Muscle of arm (tissue), 14 donors: ENCODE measurements at places on chromosomes 4 and X. TPM values are rescaled to one million over a fixed set of nuclear protein-coding genes. Genes with fewer than 3 reads are reported as not detected.

Gene ADH7
- polyA plus RNA-seq, result not detected

Gene DKK2
- polyA plus RNA-seq, result 27.0 TPM

Gene CPZ
- polyA plus RNA-seq, result 15.7 TPM

Gene STK32B
- 8.0 TPM for polyA plus RNA-seq

Gene MMRN1
- polyA plus RNA-seq, result 3.4 TPM

Gene PGM2
- polyA plus RNA-seq, result 9.5 TPM

Gene FOXR2
- polyA plus RNA-seq, result not detected

GRCh38 chr4:168743601-168744000 is 246.7 kb downstream of the PALLD start:
- no peak for DNase-seq

DNA sequence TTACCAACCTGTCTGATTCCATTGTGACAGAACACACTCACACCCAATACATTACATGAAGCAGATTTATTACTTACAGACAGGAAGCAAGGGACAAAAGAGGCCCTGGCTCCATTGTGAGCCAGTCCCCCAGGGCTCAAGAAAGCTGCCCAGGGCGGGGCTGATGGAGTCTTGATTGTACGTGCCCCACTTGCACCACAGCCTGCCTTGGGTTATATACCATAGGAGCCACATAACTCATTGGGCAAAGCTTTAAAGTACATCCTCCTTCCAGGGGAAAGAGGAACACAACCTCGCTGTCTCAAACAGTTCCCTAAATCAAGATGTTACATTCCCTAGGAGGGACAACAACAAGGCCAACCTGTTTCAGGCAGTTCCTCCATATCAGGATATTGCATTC is 3.4 kb upstream of the ZRSR2 start:
- DNase-seq, result no peak

DNA sequence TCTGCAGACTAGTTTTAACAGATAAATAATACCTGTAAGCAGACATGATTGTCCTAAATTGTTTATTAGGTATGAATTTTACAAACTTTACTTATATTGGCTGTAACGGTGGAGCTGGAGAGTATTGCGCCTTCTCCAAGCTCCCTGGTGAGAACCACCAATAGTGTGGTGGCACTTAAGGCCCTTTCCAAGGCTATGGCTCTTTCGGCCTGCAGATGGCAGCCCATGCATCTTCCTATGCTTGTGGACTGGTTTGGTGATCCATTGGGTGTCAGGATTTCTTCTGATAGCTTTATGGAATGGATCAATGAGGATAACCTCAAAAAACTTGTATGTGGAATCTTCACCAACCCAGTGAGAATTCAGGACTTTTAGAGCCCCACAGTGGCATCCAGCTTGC is 7.8 kb downstream of the LARP1B start:
- DNase-seq, result no peak

DNA sequence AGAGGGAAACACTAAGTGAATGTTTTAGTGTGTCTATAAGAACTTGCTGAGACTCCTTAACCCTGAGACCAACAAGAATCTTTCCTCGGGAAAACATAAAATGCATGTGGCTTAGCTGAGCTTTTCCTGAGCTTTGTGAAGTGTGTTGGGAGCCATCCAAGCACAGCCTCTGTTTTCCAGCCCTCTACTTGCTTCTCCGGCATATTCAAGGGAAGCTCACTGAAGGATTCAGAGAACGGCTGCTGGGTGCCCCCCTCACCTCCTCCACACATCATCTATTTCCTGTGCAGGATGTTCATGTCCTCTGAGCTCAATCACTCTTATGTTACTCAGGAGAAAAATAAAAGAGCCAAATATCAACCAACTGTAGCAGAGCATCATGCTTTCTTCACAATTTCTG is 492.1 kb downstream of the IL15 start:
- peak; percentile 69 for DNase-seq

DNA sequence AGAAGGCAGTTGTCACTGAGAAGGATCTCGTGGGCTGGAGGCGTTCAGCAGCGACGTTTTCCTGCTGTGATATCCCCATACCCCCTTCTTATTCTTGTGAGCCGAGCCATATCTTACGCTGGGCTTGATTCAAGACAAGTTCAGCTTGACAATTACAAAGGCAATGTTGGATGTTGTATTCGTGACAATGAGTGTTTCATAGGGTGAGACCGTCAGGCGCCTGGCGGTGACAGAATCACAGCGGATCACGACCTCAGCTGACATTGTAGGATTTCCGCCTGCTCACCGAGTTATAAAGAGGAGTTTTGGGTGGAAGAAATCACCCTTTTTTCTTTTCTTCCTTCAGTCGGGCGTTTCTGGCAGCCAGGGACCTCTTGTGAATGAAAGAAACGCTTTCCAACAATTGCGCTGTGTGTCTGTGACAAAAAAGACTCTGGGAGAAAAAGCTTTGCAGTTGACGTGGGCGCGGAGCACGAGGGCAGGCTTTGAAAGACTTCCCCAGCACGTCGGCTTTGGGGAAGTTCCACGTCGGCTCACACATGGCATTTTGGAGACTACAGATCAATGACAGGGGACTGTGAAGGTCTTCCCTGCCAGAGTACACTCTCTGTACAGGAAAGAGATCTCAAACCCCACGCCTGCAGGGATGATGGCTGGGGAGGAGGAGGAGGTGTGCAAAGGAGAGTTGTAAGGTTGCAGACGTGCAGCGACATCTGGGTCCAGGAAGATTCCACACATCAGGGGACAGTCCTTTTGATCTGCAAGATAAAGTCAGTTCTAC is 135.4 kb downstream of the CRLF2 start:
- no peak for DNase-seq

DNA sequence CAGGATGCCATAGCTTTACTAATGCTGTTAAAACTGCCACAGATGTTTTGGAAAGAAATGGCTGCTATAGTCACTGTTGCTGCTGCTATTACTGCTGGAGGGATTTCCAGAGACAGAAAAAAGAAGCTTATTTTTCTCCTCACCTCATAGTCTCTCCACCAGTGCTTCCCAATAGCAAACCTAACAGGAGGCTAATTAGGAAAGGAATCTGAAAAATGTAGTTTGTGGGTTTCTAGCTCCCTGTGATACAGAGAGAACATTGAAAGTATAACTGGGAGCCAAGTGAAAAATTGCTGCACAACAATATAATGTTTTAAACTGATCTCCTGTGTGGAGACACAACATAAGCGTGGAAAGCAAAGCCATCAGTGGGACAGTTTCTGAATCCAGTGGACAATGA is 8.6 kb upstream of the TSPAN7 start:
- no peak for DNase-seq

DNA sequence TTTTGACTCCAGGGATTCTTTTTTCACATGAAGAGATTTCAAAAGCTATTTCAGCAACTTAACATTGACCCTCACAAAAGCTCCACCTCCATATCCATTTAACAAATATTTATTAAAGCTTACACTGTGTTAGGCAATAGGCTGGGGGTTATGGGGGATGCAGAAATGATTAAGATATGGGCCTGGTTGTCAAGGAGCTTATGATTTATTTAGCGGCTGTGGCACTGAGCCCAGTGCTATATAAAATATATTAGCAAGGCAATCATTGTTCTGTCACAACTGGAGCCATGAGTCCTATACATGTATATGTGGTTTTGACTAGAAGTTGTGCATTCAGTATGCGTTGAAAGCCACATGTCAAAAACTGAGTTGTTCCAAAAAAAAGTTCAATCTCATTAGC is 131.1 kb downstream of the GPC3 start:
- no peak for DNase-seq
